ENCODE measurements at places on chromosomes 12 and 14.

- no peak for DNase-seq
Measured at GRCh38 chr14:94213741-94214140, 39.6 kb downstream of the PPP4R4 start.

DNA sequence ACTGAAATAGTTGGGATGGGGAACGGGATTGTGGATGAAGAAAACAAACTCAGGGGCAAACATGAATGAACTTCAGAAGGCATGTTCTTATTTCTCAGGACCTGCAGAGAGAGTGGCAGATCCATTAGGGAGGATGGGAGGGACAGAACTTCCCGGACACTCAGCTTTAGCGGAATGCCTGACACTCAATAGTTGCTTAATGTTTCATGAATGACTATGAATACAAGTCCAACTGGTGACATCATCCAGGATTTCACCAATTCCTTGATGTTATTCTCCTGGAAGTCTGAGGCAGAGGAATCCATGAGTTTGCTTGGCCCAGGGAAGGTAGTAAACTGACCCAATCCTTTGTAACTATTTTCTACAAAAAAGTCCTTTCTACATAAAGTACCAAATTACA is 37.8 kb upstream of the LRRC10 start:
- no peak for DNase-seq

- DNase-seq = no peak
Measured at GRCh38 chr12:82880442-82880901, 193.8 kb downstream of the TMTC2 start.

GRCh38 chr12:30990316-30990715 is 63.8 kb downstream of the TSPAN11 start:
- DNase-seq = no peak

GRCh38 chr12:77392467-77393088 is 327.2 kb upstream of the E2F7 start:
- no peak for DNase-seq

- no peak for DNase-seq
Measured at GRCh38 chr12:57874166-57875108, 27.9 kb upstream of the CTDSP2 start.

All from NK-92 treated with Interleukin-12 subunit alpha and Interleukin-12 subunit beta, amount 100 ng/mL, for 24 hours (cell line).